Stimulated activated CD4-positive, alpha-beta T cell treated with anti-CD3 and anti-CD28 coated beads, TNF-alpha, amount 100 ng/mL, for 24 hours (primary cell): ENCODE measurements at places on chromosomes 1 and 21.

- peak; percentile 73 for DNase-seq
Observed at GRCh38 chr1:32273391-32274208, 18.3 kb upstream of the HDAC1 start.

DNA sequence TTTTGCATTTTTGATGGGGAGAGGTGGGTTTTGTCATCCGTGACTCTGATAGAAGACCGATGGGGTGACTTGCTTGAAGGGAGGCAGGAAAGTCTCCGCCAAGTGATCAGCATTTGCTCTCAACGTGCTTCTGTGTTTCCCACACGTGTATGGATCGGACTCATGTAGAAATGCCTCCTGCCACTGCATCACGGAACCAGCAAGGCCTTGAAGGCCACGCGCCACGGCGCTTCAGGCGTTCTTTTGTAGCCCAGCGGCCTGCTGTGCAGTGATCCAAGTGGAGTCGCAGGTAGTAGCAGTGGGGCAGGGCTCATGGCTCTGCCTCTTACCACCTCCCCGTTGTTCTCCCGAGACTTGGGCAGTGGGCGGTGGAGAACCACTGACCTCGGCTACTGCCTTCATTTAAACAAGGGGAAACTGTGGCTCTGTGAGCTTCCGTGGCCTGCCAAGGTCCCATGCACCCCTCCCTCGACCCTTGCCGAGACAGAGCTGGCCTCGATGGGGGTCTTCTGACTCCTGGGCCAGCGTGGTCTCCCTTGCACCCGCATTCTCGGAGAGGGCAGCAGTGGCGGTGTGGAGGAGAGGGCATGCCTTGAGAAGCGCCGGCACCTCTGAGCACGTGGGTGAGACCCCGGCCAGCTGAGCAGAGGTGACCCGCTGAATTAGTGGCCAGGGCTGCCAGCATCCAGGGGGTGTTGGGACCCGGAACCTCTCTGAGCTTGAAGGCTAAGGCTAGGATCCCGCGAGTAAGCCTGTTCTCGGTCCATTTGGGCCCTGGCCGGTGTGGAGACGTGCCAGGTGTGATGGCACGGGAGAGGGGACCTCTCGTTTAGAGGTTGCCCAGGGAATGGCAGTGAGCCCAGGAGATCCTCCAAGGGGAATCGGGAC lies 46.1 kb upstream of the ABCG1 start:
- no peak for DNase-seq

GRCh38 chr1:119266386-119266785 lies 102.2 kb upstream of the HAO2 start:
- no peak for DNase-seq

GRCh38 chr1:22704440-22705067 lies 6.1 kb upstream of the EPHB2 start:
- DNase-seq = peak; percentile 78

GRCh38 chr1:43853161-43853921 lies 80.3 kb upstream of the ARTN start:
- no peak for DNase-seq
